Glomerular endothelial cell (primary cell): ENCODE measurements at places on chromosomes 2 and 18. TPM values are rescaled to one million over a fixed set of nuclear protein-coding genes. Genes with fewer than 3 reads are reported as not detected.

DNA sequence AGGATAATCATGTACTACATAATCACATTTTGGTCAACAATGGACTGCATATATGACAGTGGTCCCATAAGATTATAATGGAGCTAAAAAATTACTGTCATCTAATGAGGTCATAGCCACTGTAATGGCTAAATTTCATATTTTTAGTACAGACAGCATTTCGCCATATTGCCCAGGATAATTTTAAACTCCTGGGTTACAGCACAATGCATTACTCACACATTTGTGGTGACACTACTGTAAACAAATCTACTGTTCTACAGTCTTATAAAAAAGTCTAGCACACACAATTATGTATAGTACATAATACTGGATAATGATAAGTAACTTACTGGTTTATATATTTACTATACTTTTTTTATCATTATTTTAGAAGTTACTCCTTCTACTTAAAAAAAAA lies 12.8 kb downstream of the EIF2AK2 start:
- DNase-seq: no peak

DNA sequence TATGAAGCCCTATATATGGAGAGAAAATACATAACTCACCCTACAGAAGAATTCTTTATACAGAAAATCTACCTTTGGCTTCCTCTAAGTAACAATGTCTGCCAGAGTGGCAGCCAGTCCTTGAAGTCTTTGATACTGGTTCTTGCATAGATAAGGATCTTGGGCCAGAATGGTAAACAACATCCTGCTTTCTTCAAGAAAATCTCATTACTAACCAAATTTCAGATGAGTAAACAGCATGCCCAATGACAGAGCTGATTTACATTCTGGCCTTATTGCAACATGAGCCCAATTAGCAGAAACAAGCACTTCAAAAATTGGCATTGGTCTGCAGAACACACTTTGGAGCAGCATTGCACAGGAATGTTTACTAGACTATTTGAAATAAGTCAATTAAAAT lies 336.5 kb upstream of the ST6GAL2 start:
- no peak for DNase-seq

DNA sequence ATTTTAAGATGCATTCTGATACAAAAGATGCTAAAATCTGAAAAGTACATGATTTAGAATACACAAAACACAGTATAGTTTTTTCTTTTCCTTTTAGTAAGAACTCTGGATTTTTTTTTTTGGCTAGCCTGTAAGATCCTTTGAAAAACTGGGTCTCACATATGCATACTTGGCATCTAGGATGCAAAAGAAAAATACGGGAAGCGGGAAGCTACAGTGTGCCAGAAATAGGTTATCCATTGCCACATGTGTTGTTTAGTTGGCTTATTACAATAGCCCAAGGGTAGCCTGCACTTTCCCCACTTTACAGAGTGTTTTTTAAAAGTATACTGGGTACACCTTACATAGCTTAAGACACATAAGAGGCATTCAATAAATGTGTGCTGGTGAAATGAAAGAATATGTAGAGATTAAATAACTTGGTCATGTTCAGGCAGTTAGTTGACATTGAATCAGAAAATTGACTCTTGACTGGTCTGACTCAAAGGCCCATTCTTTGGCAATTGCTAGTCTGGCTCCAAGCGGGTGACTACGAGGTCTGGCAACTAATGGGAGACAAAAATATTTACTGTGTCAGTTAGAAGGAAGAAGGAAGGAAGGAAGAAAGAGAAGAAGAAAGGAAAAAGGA lies 286.8 kb upstream of the TRIB2 start:
- no peak for DNase-seq

- no peak for DNase-seq
Observed at GRCh38 chr2:118850168-118850900, 2.9 kb upstream of the EN1 start.

DNA sequence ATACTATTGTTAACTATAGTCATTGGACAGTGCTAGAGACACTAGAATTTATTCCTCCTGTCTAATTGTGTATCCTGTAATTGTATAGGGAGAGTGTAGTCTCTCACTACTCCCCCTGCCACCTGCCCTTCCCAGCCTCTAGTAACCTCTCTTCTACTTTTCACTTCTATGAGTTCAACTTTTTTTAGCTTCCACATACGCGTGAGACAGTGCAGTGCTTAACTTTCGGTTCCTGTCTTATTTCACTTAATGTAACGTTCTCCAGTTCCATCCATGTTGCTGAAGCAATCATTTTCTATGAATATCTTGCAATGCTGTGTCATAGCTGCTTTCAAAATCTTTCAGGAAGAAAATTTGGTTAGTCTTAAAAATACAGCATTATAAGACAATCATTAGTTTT lies 22.8 kb upstream of the RUFY4 start:
- no peak for DNase-seq

GRCh38 chr2:160076241-160076640 lies 13.8 kb upstream of the PLA2R1 start:
- no peak for DNase-seq

- no peak for DNase-seq
Observed at GRCh38 chr18:76354348-76354747, 140.7 kb downstream of the ZNF516 start.

DNA sequence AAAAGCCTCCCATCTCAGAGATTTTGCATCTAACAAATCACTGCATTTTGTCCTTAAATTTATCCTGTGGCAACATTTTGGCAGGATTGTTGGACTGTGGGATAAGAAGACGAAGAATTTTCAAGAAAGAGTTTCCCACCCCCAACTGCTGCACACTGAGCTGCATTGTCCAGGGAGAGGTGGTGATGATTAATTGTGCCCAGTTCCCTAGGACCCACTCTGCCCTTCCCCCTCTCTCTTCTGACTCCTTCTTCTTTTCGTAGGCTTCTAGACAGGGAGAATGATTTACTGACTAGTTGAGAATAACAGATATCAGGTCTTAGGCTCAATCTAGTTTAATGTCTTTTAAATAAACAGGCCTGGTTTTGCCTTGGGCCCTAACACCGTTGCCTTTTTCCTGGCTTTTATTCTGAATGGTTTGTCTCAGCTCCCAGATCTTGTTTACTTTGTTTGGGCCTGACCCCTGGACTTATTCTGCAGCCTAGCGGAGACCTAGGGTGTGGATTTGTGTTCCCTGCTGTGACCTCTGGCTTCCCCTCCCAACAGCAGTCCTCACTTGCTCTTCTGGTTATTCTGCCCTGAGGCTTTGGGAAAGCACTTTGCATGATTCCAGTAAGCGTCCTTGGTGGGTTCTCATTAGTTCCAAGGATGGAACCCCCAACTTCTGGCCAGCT lies 233.3 kb downstream of the INSIG2 start:
- DNase-seq: no peak

DNA sequence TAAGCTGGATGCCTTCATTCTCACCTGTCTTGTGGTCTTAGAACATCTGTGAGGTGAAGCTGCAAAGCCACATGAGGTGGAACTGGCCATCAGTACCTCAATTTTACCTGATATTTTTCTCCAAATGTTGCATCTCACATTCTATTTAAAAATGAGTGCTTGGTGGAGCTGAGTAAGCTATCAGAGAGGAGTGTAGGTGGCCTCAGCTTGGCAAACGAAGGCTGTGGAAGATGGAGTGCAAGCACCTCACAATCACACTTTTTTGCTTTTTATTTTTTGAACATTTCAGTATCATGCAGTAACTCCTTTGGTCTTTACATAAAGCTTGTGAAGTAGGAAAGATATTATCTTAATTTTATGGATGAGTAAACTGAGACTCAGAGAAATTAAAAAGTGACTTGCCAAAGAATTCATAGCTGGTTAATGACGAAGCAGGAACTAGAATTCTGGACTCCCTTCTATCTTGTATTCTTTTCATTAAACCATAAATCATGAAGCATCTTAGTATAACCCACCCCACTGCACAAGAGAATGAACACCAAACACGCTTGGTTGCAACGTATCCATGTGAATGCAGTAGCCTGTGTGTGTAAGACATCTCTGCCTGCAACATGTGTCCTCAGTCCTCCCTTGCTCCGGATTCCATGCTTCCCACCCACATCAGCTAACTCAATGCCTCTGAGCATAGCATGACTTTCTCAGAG lies 27.2 kb downstream of the C2orf49 start:
- no peak for DNase-seq

DNA sequence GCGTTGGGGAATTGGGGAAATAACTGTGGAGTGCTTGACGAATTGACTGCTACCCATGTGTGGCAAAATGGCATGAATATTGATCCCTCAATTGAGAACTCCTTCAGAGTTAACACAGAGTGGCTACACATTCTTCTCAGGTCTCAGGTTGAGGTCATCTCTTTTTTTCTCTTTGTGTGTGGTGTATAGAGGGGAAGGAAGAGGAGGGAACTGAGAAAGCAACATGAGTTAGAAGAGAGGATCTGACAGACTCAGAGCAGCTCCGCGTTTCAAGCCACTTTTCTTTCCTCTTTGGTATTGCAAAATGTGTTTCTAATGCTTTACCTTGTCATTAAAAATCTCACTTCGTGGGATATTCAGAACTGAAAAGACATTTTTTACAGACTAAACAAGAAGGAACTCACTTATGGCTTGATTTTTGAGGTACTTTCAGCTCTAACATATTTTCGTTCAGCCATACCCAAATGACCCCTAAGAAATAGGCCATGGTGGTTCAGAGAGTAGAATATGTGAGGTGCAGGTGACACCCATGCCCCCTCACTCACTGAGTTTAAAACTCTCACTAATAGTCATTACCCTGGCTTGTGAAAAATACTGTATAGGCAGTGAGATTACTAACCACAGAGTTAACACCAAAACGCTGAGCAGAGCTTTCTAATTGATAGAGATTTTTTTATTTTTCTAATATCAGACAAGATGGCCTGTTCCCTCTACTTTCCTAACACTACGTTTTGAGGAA lies 22.5 kb downstream of the STAT4 start:
- DNase-seq: no peak

DNA sequence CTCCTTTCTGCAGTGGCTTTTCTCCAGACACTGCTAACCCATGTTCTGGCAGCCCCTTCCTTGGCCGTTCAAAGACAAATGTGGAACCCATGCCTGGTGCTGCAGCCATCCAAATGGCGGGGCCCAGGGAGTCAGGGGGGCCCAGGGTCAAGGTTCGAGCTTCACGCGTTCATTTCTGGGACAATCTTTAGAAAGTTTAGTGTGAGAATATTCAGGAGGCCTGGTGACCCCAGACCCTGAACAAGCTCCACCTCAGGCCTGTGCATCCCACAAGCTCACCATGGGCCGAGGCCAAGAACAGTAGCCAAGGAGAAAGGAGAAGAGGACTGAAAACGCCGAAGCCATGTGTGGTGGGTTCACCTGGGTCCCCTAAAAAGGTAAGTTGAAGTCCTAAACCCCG lies 54.4 kb downstream of the ANKMY1 start:
- no peak for DNase-seq

DNA sequence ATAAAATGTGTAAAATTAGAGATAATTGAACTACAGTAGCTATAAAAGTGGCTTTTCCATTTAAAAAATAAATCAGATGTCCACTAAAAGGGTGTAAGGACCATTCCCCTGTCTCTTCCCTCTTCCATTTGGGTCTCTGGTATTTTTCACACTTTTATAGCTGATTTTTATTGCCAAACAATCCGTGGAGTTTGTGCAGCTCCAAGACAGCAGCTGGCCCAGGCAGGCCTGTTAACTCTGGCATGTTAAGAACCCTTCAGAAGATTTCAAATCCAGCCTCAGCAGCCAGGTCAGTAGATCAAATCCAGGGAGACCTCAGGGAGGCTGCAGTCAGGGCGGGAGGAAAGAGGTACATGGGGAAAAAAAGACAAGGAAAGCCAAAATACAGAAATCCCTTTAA lies 827.1 kb upstream of the FANCL start:
- DNase-seq: no peak

- no peak for DNase-seq
Observed at GRCh38 chr2:146323564-146323963, 1521.3 kb upstream of the ACVR2A start.

GRCh38 chr2:138504546-138505235 lies 3.1 kb downstream of the SPOPL start:
- DNase-seq: no peak

- DNase-seq: no peak
Observed at GRCh38 chr2:229869226-229869625, 52.6 kb downstream of the TRIP12 start.

GRCh38 chr2:216792222-216793021 lies 67.4 kb downstream of the TNP1 start:
- no peak for DNase-seq

DNA sequence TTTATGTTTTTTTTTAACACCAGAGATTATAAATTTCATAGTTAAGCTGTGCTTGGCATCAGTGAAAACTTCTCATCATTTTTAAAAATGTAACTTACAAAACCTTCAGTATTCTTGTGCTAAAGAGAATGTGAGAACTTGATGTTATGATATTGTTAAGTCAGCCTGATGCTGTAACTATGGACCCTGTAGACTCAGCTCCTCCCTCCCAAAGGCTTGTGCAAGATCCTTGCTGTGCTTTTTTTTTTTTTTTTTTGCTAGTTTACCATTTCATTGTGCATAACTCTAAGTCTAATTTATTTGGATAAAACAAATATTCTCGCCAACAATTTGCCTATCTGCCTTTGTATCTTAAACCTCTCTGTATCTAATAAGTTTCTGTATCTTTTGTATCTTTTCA lies 12.9 kb upstream of the TFPI start:
- no peak for DNase-seq

DNA sequence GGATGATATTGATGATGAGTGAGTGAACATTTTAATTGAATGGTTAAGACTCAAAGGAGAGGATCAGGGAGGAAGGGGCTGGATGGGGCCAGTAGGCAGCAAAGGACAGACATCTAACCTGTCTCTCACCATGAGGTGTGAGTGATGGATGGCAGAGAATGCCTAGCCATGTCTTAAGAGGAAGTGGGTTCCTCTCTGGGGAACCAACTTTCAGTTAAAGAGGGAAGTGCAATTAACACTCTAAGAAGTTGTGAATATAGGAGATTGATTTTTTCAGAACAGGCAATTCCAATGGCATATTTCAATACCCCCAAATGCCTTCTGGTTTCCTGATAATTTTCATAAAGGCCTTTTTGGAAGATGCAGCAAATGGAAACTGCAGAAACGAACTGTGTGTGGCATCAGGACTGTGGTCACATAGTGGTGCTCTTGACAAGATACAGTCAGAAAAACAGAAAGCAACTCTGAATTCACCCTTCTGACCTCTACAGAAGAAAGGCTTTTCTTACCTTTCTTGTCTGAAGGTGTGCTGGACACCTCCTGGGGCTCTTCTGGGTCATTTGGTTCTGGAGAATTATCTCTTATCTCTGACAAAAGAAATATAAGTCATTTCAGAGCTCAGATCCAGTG lies 10.2 kb downstream of the SP110 start:
- DNase-seq: no peak

GRCh38 chr18:45817543-45817942 lies 7.9 kb upstream of the SIGLEC15 start:
- no peak for DNase-seq

Gene CDH2
- total RNA-seq: 47.9 and 104 TPM in 2 replicates

Gene CABYR
- 3.0 and 6.0 TPM in 2 replicates for total RNA-seq

Gene RGPD3
- 0.05 and 0.29 TPM in 2 replicates for total RNA-seq

Gene MOGAT1
- total RNA-seq: not detected in 2 replicates

Gene HMSD
- total RNA-seq: 0.41 TPM in 1 of 2 replicates, not detected in the other

Gene AGXT
- total RNA-seq: not detected in 2 replicates

Gene CFAP210
- total RNA-seq: not detected in 2 replicates

Gene IL36G
- not detected in 2 replicates for total RNA-seq

Gene CFC1
- total RNA-seq: not detected in 2 replicates

Gene PER2
- total RNA-seq: 1.5 and 3.7 TPM in 2 replicates

Gene UGT1A10
- total RNA-seq: not detected in 2 replicates

Gene AGFG1
- total RNA-seq: 62.4 and 68.7 TPM in 2 replicates

Gene TMEM163
- 1.6 and 3.2 TPM in 2 replicates for total RNA-seq

Gene MC4R
- total RNA-seq: not detected in 2 replicates
